ENCODE measurements at places on chromosomes 7 and 10. TPM values are rescaled to one million over a fixed set of nuclear protein-coding genes. Genes with fewer than 3 reads are reported as not detected.

DNA sequence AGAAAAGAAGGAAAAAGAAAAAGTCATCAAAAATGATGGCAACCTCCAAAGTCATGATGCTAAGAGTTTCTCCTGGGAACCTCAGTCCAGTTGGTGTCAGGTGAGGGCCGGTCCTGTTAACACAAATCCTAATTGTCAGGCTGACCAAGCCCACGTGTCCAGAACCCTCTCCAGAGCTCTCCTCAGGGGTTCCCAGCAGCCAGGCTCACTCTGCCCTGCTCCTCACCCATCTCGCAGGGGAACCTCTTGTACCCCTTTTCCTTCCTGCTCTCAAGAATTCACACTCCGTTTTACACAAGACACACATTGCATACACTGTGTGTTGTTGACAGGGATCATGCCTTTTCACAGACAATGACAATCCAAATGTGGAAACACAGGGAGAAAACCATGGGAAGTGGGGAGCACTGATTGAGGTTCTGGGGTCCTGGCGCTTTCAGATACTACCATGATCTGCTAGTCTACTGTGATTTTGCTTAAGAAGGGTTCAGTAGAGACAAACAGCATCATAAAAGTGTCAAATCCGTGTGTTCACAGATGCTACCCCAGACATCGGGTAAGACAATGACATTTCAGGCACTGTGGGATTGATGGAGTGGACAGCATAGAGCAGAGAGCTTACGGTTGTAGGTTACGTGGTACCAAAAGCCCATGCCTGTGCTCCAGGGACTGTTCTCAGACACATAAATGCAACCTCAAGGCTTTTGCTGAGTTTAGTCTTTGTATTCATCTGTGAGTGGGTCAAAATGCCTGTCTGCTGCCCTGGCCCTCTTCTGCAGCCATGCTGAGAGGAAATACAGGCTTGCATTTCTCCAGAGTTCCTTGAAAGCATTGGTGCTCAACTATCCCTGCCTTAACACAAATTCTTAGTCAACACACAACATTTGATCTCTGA is 16.0 kb downstream of the IL2RA start:
- H3K4me3 ChIP-seq, result no peak overlapping the region
- H3K4me1 ChIP-seq, result no peaks in the 10 kb centered on the region
- no peaks in the 10 kb centered on the region for H3K36me3 ChIP-seq
- H3K27ac ChIP-seq, result no peak overlapping the region
- DNase-seq, result no peak

- no peak overlapping the region for H3K27ac ChIP-seq
- DNase-seq, result no peak
- H3K4me3 ChIP-seq, result no peak overlapping the region
- H3K27me3 ChIP-seq, result no peaks in the 10 kb centered on the region
These were observed 171.8 kb downstream of the SEMA3D start for GRCh38 chr7:85014936-85015660.

DNA sequence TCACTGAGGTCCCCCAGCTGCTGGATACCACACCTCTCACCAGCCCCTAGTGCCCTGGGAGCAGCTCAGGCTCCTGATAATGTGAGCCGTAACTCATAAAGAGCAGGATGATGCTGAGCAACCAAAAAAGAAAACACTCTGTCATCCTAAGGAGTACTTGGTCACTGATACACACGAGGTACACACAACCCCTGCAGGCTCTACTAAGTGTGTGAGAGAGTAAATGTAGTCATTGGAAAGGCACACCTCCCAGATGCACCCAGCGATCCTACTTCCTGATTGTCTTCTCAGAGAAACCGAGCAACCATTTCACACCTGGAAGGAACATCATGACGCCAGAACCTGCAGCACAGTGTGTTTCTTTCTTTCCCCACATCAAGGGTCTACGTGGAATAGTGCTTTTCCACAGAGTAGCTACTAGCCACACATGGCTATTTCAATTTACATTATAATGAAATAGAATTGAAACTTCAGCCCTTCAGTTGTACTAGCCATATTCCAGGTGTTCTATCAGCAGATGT is 34.2 kb downstream of the FIGNL1 start:
- H3K36me3 ChIP-seq, result no peaks in the 10 kb centered on the region
- DNase-seq, result no peak
- H3K4me1 ChIP-seq, result peaks cover 9% of the 10 kb centered on the region
- H3K27me3 ChIP-seq, result no peaks in the 10 kb centered on the region
- H3K27ac ChIP-seq, result no peak overlapping the region
- no peak overlapping the region for H3K4me3 ChIP-seq

DNA sequence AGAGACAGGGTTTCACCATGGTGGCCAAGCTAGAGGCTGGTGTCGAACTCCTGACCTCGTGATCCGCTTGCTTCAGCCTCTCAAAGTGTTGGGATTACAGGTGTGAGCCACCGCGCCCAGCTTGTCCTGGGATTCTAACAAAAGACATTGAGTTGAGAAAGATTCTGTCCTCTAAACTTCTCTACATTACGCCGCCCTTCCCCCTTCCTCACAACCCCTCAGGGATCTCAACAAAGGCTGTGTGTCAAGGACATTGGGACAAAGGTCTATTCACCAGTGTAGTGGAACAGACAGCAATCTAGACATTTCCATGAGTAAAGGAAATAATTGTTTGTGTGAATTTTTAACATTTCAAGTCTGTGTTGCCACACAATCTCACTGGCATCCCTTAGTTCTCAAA is 68.8 kb upstream of the KIF5B start:
- DNase-seq, result no peak
- H3K4me3 ChIP-seq, result no peak overlapping the region
- no peaks in the 10 kb centered on the region for H3K4me1 ChIP-seq
- H3K27ac ChIP-seq, result no peak overlapping the region
- H3K36me3 ChIP-seq, result no peaks in the 10 kb centered on the region
- H3K27me3 ChIP-seq, result no peaks in the 10 kb centered on the region

- DNase-seq, result no peak
- no peak overlapping the region for H3K27ac ChIP-seq
- no peaks in the 10 kb centered on the region for H3K4me1 ChIP-seq
- H3K36me3 ChIP-seq, result no peaks in the 10 kb centered on the region
- H3K27me3 ChIP-seq, result no peaks in the 10 kb centered on the region
These were observed 322.9 kb downstream of the PRPF18 start for GRCh38 chr10:13909516-13910258.

DNA sequence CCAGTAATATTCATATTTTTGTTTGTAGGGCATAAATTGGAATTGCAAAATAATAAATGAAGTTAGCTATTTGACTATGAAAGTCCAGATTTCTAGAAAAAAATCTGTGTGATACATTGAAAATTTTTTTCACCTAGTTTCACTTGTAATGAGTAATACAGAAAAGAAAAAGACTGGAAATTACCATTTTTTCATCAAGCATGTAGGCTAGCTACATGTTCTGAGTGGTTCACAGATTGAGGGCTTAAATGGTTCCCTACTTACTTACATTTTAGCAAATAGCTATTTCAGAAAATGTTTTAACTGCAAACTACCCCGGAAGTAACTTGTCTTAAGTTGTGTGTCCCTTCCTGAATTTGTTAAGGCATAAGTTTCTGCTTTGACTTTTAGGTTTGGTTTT is 396.0 kb downstream of the PHF14 start:
- H3K27me3 ChIP-seq, result no peaks in the 10 kb centered on the region
- no peak overlapping the region for H3K27ac ChIP-seq
- no peaks in the 10 kb centered on the region for H3K4me1 ChIP-seq
- H3K4me3 ChIP-seq, result no peak overlapping the region
- peaks cover 9% of the 10 kb centered on the region for H3K36me3 ChIP-seq

- DNase-seq, result no peak
- peaks cover 17% of the 10 kb centered on the region for H3K36me3 ChIP-seq
- peak overlapping the region; percentile 99 for H3K4me3 ChIP-seq
- H3K27ac ChIP-seq, result peak overlapping the region; percentile 51
These were observed 367 bp upstream of the AVL9 start for GRCh38 chr7:32494946-32495297.

DNA sequence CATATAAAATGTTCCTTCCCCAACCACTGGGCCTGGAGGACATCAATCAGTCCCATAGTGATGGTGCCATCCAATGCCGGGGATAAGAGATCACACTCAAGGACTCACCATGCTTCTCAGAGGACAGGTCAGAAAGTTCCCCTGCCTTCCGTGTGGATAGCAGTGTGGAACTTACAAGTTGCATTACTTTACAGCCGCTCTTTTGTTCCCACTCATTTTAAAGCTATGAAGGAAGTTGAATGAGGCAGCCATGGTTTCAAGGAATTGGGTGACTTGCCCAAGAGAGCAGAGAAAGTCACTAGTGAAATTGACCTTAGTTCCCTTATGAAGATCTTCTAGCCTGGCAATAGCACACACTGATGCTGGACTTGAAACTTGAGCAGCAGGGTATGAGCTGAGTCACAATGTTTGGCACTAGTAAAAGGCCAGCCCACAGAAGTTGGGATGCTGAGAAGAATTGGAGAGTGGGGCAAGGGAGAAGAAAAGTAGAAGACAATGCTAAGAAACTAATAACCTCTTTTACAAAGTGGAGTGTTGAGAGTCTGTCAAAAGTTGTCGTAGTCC is 78.7 kb downstream of the CXCL12 start:
- H3K27ac ChIP-seq, result peak overlapping the region; percentile 17
- DNase-seq, result no peak
- peaks cover 35% of the 10 kb centered on the region for H3K4me1 ChIP-seq

DNA sequence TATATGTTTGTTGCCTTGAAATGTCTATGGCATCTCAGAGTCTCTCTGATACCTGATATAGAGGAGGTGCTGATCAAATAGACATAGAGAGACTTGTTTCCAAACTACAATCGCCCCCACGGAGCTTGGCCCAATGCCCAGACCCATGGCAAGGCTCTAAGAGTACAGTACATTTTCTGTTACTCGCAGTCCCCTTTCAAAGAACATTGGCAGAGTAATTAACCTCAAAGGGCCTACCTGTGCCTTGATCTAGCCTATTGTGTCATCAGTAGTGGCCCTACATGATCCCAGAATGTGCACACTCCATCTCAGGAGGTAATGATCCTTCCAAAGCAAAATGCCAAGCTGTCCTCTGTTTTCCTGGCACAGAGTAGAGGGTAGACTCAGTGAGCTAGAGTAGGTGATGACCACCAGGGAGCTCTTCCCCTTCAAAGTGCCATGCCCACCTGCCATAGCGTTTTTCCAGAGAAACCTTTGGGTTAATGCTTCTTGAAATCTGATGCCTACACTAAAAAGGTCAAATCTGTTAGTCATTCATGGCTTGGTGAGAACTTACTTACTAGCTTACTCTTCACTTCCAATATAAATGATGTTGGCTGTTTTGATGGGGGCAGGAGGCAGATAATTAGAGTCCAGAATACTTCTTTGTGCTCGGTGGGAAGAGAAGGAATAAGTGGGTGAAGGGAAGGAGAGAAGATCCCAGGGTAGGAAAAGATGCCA is 41.2 kb upstream of the ACSL5 start:
- no peak overlapping the region for H3K4me3 ChIP-seq
- H3K4me1 ChIP-seq, result no peaks in the 10 kb centered on the region
- no peaks in the 10 kb centered on the region for H3K36me3 ChIP-seq
- no peak overlapping the region for H3K27ac ChIP-seq

- peaks cover 46% of the 10 kb centered on the region for H3K27me3 ChIP-seq
- H3K4me3 ChIP-seq, result no peak overlapping the region
- no peak overlapping the region for H3K27ac ChIP-seq
- no peak for DNase-seq
- no peaks in the 10 kb centered on the region for H3K4me1 ChIP-seq
These were observed 172.0 kb upstream of the YAE1 start for GRCh38 chr7:39394105-39394680.

DNA sequence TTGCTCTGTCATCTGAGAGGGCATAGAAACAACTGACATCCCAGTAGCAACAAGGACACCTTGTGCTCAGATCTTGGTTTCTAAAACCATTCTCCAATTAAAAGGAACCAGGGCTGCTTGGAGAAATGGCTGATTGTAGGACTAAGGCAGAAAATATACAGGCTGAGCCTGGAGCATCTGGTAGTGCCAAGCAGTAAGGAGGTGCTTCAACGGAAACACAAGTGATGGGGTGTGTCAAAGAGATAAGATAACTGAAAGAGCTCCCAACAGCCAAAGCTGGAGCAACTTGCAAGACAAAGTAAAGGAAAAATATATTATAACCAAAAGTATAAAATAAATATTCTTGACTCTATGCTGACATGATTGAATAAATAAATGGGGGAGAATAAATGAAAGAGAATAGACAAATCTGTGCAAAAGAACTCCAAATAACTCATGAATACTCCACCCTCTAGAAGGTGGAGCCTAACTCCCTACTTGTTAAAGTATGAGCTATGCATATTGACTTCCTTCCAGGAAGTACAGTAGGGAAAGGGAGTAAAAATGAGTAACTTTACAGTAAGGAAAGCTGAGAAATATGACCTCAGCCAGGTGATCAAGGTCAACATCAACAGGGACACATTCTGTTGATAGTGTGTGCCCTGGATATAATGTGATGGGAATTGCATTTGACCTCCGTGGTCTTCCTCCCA is 162.4 kb downstream of the NOC3L start:
- H3K27ac ChIP-seq, result no peak overlapping the region
- H3K36me3 ChIP-seq, result no peaks in the 10 kb centered on the region
- no peak for DNase-seq
- 0 out of 2 replicates have a peak, but pooled peaks cover under 1% of the 10 kb centered on the region for H3K4me1 ChIP-seq

DNA sequence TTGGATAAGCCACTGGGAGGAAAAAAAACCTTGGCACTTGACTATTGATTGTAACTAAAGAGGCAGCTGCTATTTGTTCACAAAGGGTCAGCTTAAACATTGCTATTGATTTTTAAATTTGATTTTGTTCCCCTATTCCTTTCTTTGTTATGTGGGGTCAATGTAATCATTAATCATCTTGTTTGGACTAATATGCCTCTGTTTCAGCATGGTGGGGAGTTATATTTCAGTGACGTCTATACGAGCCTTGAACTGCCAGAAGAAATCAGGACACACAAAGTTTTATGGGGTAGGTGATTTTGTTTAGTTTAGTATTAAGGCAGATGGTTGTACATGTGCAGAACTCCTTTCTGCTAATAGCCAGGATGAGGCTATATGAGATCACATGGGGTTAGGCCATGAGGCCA is 7.5 kb downstream of the AS3MT start:
- no peak for DNase-seq
- H3K27me3 ChIP-seq, result no peaks in the 10 kb centered on the region
- H3K27ac ChIP-seq, result no peak overlapping the region
- H3K4me3 ChIP-seq, result no peak overlapping the region
- peaks cover 10% of the 10 kb centered on the region for H3K36me3 ChIP-seq
- H3K4me1 ChIP-seq, result no peaks in the 10 kb centered on the region

DNA sequence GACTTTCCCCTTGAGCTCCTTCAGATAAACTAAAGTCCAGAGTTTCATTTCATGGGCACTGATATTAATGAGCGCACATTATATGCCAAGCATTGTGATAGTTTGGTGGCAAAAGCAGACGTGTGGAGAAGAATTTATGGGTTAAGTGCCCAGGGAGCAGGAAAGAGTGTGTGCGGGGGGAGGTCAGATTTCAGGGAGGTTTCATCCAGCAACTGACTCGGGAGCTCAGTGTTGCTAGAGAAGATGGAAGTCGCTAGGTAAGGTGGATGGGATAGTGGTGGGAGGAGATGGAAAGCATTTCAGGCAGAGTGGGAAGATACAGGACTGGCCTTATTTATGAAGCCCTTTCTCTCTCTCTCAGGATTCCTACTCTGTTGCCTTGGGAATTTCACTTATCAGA is 223.0 kb downstream of the SNX10 start:
- H3K27ac ChIP-seq, result no peak overlapping the region
- no peaks in the 10 kb centered on the region for H3K36me3 ChIP-seq
- 0 out of 2 replicates have a peak, but pooled peaks cover 9% of the 10 kb centered on the region for H3K27me3 ChIP-seq
- H3K4me3 ChIP-seq, result no peak overlapping the region
- H3K4me1 ChIP-seq, result no peaks in the 10 kb centered on the region
- DNase-seq, result no peak

DOCK1 gene
- 15.5 TPM for polyA plus RNA-seq

ATRNL1 gene
- 0.44 TPM for polyA plus RNA-seq

BHLHA15 gene
- polyA plus RNA-seq, result 0.10 TPM

COL28A1 gene
- polyA plus RNA-seq, result 0.08 TPM

SH2B2 gene
- polyA plus RNA-seq, result 4.7 TPM

MYOZ1 gene
- 0.26 TPM for polyA plus RNA-seq

Measured in SK-N-SH (cell line).